Activated CD4-positive, alpha-beta T cell treated with anti-CD3 and anti-CD28 coated beads, Interleukin-2, amount 10 ng/mL, durations not matched to agents 7 days and 5 days (primary cell): ENCODE measurements at places on chromosomes 2 and 18.

DNA sequence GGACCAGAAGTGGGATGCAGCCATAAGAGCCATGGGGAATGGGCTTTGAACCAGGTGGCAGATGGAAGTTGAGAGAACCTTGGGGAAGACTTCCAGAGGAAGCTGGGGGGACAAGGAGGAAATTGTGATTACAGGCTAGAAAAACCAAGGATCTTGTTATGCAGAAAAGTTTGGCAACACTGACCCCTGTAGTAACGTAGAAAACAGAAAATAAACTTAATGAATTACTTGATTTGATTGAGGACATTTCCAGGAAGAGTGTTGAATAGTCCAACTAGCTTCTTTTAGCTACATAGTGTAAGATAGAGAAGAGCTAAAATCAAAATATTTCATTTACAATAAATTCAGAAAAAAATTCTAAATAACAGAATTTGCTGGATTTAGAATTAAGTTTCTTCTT, 91.9 kb upstream of the GPC1 start:
- DNase-seq, result no peak

- no peak for DNase-seq
Measured at GRCh38 chr2:7429733-7430132, 512.5 kb downstream of the RNF144A start.

GRCh38 chr18:48152549-48152948, 222.1 kb upstream of the SMAD2 start:
- DNase-seq, result no peak

GRCh38 chr2:191645434-191646162, 32.3 kb upstream of the NABP1 start:
- DNase-seq, result no peak

DNA sequence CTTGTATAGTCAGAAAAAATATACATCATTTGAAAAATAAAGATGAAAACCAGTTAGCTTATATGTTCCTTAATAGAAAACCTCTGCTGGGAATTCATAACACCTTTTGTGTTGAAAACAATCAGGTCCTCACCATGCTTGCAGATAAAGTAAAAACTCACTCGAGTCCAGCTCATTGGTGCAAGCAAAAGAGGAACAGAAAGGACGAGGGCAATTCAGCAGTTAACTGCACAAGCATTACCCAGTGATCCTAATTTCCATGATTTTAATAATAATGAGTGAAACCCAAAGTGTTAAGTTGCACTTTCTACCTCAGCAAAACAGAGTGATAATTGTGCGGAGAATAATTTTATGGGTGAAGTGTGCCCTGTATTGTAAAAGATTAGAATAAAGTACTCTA, 839.9 kb downstream of the BCL11A start:
- DNase-seq, result no peak

DNA sequence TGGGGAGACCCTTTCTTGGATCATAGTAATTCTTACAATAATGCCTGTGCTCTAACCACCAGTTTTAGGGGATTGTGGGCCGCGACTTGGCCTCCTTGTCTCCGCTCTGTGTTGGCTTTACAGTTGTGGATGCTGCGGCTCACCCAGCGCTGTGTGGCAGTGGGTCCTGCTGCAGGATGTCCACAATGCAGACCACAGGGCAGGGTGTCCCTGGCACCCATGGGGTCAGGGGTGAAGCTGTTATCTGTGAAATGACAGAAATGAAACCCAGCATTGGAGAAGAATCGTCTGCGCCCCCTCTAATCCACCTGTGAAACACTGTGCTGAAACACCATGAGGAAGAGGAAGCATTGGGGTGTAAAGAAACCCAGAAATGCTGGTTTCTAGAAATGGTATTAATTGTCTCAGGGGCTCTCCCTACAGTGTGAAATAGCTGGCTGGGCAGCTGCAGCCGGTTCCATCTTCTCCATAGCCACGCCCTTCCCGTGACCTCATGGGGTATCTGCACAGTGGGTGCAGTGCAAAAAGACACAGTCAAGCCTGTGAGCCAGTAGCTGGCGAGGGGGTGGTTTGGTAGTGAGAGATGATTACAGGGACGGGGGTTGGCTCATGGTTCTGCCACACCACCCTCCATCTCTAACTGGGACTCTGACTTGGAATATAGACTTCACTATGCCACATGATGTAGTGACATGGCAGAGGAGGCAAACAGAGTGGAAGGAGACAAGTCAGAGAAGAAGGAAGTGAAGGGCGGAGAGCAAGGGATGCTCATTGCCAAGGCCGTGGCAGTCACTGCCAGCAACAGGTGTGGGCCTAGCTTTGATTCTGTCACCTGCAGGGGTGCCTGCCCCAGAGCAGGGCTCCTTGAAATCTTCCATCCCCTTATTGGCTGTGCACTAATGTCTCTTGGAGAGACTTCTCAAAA, 16.2 kb downstream of the INPP4A start:
- DNase-seq, result peak; percentile 81

DNA sequence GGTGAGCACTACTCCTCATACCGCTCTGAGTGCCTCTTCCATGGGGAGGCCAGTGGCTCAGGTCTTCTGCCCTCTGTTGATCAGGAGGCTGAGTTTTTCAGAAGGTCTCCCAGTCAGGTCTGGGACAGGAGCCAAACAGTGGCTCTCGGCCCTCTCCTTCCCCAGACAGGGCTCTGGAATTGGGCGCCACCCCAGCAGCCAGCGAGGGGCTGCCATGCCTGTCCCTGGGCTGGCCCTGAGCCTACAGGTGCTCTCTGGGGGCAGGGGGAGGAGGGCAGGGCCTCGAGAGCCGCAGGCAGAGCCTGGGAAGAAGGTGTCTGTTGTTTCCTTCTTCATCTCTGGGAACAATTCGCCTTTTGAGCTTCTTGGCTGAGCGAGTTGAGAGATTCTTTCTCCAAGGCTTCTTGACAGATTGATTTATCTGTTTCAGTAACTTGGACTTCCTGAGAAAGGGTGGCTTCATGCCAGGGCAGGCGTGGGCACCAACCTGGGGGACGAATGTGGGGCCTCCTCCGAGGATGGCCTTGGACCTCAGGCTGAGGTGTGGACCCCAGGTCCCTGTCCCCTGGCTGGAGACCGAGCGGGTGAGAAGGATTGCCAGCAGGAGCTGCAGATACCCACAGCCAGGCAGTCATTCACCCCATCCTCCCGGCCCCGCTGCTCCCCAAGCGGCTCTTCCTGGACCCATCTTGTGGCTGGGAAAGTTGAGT, 64.7 kb upstream of the GLI2 start:
- DNase-seq, result no peak

GRCh38 chr18:22844190-22844589, 88.9 kb upstream of the RBBP8 start:
- no peak for DNase-seq

- no peak for DNase-seq
Measured at GRCh38 chr2:31384771-31385276, 29.7 kb downstream of the XDH start.

GRCh38 chr2:217074576-217075255, 214.9 kb upstream of the TNP1 start:
- no peak for DNase-seq

DNA sequence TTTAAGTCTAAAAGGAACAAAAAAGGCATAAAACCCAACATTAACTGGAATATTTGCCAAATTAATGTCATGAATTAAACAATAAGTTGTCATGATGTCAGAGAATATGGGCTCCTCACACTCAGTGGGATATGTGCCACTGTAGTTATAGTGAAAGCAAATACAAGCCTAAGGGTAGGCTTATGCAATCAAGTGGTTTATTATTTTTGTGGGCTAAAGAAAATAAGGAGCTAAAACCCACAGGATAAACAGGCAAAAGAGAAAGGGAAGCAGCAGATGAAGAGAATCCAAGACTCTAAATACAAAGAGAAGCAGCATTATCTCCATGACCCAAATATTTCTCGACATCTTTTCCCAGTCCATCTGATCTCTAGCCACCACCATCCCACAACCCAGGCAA, 17.5 kb downstream of the YWHAQ start:
- no peak for DNase-seq

GRCh38 chr2:237874585-237875161, 15.2 kb downstream of the RAMP1 start:
- no peak for DNase-seq

- DNase-seq, result no peak
Measured at GRCh38 chr2:37855283-37856041, 69.6 kb upstream of the RMDN2 start.

GRCh38 chr2:234459401-234460009, 37.4 kb downstream of the ARL4C start:
- DNase-seq, result no peak

- DNase-seq, result no peak
Measured at GRCh38 chr2:218368621-218369153, 12.0 kb downstream of the CATIP start.

- no peak for DNase-seq
Measured at GRCh38 chr18:48798334-48799245, 152.2 kb downstream of the SMAD7 start.

GRCh38 chr2:151610310-151610709, 124.0 kb downstream of the NEB start:
- no peak for DNase-seq

DNA sequence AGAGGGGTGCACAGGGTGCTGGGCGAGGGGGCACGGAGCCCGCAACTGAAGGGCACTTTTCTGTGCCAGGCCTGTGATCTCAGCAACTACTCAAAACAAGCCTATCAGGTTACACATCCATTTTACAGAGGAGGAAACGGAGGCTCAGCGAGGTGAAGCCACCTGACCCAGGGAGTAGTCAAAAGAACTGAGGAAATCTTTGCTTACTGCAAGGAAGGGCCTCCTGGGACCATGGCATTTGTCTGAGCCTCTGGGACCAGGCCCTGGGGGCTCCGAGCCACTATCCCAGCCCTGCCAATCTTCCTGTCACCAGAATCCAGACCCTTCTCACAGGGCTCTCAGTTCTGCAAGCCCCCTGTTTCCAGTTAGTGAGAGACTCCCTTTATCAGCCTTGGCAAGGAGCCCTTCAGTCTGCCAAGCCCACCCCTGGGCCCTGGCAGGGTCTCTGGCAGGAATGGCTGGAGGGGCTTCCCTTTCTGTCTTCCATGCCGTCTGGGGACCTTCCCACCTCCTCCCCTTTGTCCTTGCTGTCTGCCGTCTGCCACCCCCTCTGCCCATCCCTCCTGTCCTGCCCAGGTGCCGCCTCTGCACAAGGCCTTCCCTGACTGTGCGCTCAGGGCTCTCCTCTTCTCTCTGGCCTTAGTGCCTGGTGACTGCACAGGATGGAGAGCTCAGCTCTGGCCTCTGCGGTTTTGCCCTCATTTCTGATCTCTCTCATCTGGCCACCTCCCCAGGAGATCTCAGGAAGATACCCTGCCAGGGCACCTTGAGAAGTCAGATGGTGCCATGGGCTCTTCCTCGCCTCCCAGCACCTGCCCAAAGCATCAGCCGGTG, 194.7 kb upstream of the GLI2 start:
- DNase-seq, result no peak

- no peak for DNase-seq
Measured at GRCh38 chr2:149552226-149552625, 35.3 kb downstream of the MMADHC start.

- no peak for DNase-seq
Measured at GRCh38 chr2:55482186-55482884, 37.2 kb upstream of the CFAP36 start.

GRCh38 chr2:4882421-4882820, 809.8 kb upstream of the SOX11 start:
- no peak for DNase-seq

- DNase-seq, result peak; percentile 72
Measured at GRCh38 chr2:64945973-64946768, 43.0 kb upstream of the SLC1A4 start.

- no peak for DNase-seq
Measured at GRCh38 chr18:69217196-69218000, 183.3 kb upstream of the DOK6 start.

- DNase-seq, result no peak
Measured at GRCh38 chr2:59920961-59921360, 632.5 kb downstream of the BCL11A start.

- DNase-seq, result no peak
Measured at GRCh38 chr2:29201979-29202378, 86.8 kb downstream of the CLIP4 start.

- DNase-seq, result no peak
Measured at GRCh38 chr2:196168181-196168580, 3.2 kb downstream of the STK17B start.
